Aorta (tissue), 5 donors: ENCODE measurements at places on chromosomes 4 and X. TPM values are rescaled to one million over a fixed set of nuclear protein-coding genes. Genes with fewer than 3 reads are reported as not detected.

DKC1 gene
- 15.1 TPM for polyA plus RNA-seq

NALF2 gene
- polyA plus RNA-seq, result 0.13 TPM

CLDN22 gene
- polyA plus RNA-seq, result not detected

MTNR1A gene
- not detected for polyA plus RNA-seq

COX7B2 gene
- polyA plus RNA-seq, result not detected

FOXR2 gene
- not detected for polyA plus RNA-seq

KDR gene
- 0.46 TPM for polyA plus RNA-seq

HSFX3 gene
- polyA plus RNA-seq, result not detected

LARP1B gene
- 14.1 TPM for polyA plus RNA-seq

FGFR3 gene
- polyA plus RNA-seq, result 2.4 TPM

SPON2 gene
- 4.9 TPM for polyA plus RNA-seq

CC2D2A gene
- polyA plus RNA-seq, result 37.5 TPM

IQCM gene
- polyA plus RNA-seq, result not detected

KLB gene
- not detected for polyA plus RNA-seq

GAGE12J gene
- polyA plus RNA-seq, result not detected

TCEAL2 gene
- polyA plus RNA-seq, result 124 TPM

FAM3A gene
- 101 TPM for polyA plus RNA-seq

PAGE2B gene
- not detected for polyA plus RNA-seq

CITED1 gene
- 0.46 TPM for polyA plus RNA-seq

LRIT3 gene
- polyA plus RNA-seq, result not detected

MAP9 gene
- 4.0 TPM for polyA plus RNA-seq

DUSP21 gene
- not detected for polyA plus RNA-seq

TTC29 gene
- polyA plus RNA-seq, result not detected

PRDM8 gene
- polyA plus RNA-seq, result 1.0 TPM

GPRIN3 gene
- polyA plus RNA-seq, result 0.08 TPM

SH2D1A gene
- 2.8 TPM for polyA plus RNA-seq

ARAP2 gene
- polyA plus RNA-seq, result 0.26 TPM

MAMLD1 gene
- 7.5 TPM for polyA plus RNA-seq

NSUN7 gene
- 4.9 TPM for polyA plus RNA-seq

CFAP97 gene
- 16.6 TPM for polyA plus RNA-seq

ETDA gene
- not detected for polyA plus RNA-seq

DDIT4L gene
- 2.0 TPM for polyA plus RNA-seq

TEX13D gene
- polyA plus RNA-seq, result not detected

NPNT gene
- 76.1 TPM for polyA plus RNA-seq
